ENCODE measurements at places on chromosomes 16 and 17.

DNA sequence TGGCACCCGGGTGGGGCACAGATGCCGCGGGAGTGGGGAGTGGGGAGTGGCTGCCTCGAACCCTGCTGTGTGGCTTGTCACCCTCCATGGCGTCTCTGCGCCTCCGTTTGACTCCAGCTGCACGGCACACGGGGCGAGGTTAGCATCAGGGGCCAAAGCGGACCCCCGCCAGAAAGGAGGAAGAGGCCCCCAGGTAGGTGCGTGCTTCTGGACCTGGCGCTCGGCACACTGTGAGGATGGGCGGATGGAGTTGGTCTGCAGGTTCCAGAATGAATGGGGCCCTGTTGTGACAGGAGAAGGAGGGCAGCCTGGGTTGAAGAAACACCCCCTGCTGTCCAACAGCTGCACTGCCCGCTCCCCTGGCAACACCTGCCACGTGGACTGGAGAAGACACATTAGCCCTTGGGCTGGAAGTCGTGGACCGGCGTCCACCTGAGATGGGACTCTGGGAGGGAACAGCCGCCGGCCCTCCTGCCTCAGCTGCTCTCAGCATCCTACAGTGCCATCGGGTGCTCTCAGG is 9.4 kb upstream of the FASN start:
- no peak for DNase-seq

DNA sequence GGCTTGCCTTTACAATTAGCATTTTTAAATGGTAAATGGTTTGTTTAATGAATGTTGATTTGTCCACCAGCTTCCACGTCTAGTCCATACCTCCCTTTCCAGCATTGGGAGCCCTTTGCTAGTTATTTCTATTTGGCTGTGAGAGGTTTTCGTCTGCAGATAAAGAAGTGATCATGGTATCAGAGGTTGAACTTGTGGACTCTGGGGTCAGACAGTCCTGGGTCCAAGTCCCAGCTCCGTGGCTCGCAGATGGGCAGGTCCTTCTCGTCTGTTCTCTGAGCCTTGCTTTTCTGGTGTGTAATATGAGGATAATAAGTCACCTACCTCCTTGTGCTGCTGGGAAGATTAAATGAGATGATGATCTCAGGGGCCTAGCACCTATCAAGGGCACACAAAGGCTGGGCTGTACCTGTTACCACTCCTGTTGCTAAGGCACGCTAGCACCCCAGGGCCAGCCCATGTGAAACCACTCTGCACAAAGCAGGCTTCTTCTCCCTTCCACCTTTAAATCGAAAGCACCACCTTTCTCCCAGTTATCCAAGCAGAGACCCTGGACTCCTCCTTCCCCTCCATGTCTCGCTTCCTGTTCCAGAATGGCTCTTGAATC is 103.9 kb downstream of the GNAO1 start:
- DNase-seq = no peak

GRCh38 chr16:50315346-50315997 is 49.1 kb downstream of the ADCY7 start:
- no peak for DNase-seq

DNA sequence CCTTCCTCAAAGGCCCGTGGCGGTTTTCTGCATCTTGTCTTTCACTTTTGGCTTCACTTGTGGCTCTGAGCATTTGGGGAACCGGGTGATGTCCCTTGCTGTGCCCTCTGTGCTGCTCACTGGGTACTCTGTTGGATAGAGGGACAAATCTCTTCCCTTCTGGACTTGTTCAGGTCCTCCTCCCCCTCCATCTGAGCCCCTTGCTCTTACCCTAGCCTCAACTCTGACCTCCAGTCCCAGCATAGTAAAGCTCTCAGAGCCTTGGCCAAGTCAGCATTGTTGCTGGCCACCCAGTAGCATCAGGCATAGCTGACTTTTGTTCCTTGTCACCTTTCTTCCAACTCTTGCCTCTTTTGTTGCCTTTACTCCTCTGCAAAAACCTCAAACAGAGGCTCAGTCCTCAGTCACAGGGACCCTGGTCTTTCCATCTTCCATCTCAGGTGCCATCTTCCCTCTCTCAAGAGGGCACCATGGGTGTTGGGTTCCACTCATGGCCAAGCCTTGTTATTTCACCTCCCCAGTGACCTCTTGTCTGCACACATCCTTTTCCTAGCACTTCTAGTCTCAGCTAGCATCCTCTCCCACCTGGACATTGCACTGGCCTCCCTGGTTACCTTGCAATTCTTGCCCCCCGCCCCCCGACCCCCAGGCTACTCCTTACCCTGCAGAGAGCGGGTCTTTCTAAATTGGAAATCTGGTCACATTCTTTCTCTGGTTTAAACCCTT is 393 bp upstream of the PSMB10 start:
- no peak for DNase-seq

- no peak for DNase-seq
These were observed 5.6 kb downstream of the CD19 start for GRCh38 chr16:28937222-28937876.

- DNase-seq = no peak
These were observed 476.0 kb downstream of the SLC39A11 start for GRCh38 chr17:72616447-72616846.

DNA sequence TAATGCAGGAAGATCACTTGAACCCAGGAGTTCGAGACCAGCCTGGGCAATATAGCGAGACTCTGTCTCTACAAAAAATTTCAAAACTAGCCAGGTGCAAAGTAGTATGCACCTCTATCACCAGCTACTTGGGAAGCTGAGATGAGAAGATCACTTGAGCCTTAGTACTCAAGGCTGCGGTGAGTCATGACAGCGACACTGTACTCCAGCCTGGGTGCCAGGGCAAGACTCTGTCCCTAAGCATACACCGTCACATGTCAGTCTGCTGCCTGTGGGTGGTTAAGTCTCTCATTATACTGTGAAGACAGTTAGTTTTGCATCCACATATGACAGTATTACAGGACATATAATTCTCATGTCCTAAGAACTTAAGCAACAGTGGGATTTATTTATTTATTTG is 21.8 kb downstream of the NMRAL1 start:
- DNase-seq = no peak

DNA sequence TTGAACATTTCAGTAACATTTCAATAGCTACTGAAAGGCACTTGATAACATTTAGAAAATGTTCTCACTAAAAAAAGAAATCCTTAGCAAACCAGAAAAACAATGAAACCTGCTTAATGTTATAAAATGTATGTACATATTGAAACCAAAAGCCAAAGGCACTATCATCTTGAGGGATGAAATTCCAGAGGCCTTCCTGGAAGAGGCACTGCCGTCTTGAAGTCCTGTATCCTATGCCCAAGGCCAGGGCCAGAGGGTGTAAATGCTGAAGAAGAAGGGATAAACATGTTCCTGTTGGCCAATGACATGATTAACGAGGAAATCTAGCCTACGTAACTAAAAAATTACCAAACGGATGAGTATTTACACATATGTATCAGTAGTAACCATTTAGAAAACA is 57.0 kb upstream of the DNAH17 start:
- DNase-seq = no peak

- no peak for DNase-seq
These were observed 19.5 kb downstream of the N4BP1 start for GRCh38 chr16:48590476-48590875.

- DNase-seq = no peak
These were observed 919 bp upstream of the CBX1 start for GRCh38 chr17:48102043-48102750.

DNA sequence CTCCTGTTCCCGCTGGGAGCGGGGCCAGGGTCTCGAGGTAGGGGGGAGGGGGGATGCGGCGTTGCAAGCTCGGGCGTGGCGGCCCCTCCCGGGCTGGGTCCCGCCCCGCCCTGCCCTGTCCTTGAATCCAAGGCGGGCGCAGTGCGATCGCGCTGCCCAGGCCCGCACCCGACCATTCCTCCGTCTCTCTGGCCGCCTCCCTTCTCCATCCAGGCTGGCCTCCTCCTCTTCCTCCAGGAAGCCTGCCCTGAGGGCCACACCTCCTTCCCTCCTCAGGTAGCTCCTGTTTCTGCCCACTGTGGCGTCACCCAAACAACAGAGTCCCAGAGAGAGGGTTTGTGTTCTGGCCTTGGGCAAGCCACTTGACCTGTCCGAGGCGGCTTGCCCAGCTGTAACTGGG is 43.0 kb upstream of the TAC4 start:
- DNase-seq = no peak

GRCh38 chr16:20707461-20707860 is 10.0 kb upstream of the ACSM1 start:
- DNase-seq = no peak

DNA sequence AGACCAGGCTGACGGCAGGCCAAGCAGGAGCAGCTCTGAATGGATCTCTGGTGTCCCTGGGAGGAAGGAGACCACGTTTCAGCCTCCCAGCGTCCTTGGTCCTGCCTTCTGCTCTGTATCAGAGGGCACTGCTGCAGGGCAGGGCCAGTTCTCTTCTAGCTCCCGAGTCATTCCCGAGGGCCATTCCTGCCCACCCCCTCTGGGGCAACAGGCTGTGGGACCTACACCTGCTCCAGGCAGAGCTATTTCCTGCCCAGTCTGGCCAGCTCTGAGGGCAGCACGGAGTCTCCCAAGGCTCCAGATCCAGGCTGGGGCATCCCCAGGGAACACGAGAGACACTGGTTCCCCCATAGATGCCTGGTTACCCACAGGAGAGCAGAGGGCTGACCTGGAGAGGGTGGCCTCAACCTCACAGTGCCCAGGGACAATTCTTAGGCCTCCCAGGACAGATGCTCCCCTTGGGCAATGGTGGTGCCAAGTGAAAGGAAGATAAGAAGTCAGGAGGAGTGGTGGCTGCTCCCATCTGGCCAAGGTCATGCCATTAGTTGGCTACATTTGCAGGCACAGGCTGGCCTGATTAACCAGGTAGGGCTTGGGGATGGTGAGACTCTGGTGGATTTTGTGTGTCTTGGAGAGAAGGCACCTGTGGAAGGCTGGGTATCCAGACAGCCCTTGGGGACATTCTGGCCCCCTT is 2.0 kb downstream of the WFIKKN2 start:
- DNase-seq = no peak

DNA sequence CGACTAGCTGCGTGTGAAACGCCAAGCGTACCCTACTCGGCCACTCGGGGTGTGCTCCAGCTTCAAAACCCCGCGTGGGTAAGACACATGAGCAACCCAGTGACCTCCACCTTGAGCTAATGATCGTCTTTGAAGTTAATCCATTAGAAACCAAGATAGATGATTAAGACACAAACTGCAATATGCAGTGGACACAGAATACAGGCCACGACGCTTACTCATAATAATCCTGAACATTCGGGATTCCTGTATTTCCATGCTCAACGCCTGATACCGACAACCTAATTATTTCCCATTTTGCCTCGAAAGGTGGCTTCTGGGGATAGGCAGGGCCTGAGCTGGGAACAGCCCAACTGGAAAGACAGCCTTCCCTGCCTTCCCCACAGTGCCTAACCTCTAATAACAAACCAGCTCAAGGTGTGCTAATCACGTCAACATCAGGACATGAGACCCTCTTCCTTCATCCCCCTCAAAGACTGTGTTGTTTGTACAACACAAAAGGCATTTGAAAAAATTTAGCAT is 504 bp upstream of the COPRS start:
- peak; percentile 16 for DNase-seq

DNA sequence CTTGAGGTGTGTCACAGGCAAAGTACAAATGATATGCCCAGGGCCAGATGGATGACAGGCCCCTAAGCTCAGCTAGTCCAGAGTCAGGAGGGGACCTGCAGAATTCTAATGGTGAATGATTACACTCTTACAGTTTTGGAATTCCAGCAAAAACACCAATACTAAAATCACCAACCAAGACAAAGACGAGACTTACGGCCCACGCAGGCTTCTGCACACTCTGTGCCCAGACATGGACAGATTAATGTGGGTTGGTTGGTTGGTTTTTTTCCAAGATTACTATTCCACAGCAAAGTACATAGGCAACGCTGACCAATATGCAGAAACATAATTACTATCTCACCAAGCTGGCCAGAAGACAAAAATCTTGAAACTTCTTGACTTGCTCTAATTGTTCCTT is 9.7 kb downstream of the ADCY9 start:
- DNase-seq = no peak

DNA sequence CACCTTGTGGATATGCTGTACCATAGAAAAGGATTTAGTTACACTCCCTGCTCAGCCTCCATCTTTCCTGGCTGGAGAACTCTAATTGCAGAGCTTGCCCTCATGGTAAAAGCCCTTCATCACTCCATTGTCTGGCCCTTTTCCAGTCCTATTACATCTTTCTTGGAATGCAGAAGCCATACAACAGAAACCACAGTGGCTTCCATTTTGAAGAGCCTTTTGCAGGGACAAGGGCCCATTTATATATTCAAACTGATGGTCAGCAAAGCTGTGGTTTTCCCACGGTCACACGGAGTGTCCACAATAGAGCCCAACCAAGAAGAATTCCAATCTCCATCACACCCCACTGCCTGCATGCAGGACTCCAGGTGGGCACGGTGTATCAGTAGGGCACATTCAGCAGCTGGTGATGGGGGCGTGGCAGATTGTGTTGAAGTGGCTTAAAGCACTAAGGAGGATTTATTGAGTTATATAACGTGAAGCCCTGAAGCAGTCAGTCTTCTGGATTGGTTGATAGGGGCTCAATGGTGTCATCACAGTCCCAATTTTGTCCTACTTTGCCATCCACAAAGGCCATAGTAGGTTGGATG is 20.3 kb downstream of the COPRS start:
- no peak for DNase-seq

GRCh38 chr17:34169496-34169895 is 85.6 kb upstream of the CCL2 start:
- DNase-seq = no peak

DNA sequence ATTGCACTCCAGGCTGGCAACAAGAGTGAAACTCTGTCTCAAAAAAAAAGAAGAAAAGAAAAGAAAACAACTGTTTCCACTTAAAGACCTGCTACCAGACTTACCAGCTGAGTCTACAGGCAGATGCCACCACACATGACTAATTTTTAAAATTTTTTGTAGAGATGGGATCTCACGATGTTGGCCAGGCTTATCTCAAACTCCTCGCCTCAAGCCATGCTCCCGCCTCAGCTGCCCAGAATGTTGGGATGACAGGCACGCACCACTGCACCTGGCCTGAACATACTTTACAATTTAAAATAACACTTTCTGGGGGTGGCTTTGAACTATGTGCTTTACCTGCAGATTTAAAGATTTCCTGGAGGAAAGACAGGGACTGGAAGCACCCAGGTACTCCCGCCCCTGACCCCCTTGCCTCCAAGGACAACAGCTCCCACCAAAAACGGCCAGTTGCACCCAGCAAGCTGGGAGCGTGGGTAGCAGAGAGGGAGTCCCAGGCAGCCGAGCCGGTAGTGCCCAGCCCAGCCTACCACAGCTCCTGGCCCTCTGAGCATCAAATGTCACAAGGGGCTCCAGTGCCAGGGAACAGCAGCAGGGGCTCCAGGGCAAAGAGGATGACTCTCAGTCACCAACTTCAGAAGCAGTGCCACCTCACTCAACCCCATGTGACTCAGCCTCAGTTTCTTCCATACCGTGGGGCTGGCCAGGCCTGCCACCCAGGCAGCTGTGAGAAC is 262.9 kb downstream of the PARN start:
- no peak for DNase-seq

Data from pancreas (tissue), 10 donors.